ENCODE measurements at places on chromosomes 13 and 19.

DNA sequence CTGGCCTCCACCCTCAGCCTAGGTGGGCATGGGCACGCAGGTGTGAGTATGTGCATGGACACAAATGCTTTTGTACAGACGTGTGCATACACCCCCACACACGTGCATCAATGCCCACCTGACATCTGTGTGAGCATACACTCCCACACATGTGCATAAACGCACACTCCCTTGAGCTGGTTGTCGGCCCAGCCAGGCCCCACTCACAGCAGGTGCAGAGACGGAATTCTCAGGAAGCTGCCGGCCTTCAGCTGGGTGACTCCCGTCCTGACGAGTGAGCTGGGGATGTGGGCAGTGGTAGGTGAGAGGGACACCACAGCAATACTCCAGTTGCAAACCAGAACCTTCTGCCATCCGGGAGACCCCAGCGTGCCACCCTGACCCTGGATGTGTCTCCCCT is 1.0 kb downstream of the LGI4 start:
- no peak for DNase-seq

DNA sequence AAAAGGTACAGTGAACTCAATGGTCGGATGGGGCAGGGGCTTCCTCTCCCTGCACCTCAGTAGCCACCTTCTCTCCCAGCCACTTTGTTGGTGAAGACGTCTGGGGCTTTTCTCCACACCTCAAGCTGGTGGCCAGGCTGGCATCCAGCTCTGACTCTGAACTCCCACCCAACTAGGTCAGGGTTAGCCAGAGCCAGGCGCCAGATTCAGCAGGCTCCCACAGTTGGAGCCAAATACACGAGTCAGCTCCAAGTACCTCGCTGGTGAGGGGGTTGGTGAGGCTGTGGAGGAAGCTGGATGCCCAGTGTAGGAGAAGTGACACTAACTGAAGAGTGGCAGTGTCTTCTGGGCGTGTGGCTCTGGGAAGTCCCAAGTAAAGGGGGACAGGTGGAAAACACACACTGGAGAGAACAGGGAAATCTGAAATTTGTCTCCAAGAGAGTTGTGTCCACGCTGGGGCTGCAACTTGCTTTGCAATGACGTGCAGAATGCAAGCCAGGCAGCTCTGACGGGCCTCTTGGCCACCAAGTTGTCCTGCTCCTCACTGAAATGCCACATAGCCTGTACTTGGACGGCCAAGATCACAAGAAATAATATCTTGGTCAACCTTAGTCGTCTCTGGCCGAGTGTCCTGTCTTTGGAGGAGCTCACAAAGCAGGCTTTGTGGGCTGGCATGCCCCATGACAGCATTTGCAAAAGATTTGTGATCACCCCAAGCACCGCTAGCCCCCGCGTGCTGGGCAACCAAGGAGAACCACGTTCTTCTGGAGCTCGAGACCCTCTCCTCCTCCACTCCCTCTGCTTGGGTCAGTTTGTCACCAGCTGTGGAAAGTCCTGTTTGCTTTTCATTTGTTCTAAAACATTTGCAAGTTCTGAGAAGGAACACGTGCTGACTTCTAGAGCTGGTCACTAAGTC is 18.1 kb downstream of the SLC7A1 start:
- DNase-seq = no peak

GRCh38 chr13:50130123-50130946 is 115.1 kb downstream of the KCNRG start:
- DNase-seq = peak; percentile 56

- DNase-seq = peak; percentile 50
Measured at GRCh38 chr13:98143601-98144026, 720 bp downstream of the FARP1 start.

DNA sequence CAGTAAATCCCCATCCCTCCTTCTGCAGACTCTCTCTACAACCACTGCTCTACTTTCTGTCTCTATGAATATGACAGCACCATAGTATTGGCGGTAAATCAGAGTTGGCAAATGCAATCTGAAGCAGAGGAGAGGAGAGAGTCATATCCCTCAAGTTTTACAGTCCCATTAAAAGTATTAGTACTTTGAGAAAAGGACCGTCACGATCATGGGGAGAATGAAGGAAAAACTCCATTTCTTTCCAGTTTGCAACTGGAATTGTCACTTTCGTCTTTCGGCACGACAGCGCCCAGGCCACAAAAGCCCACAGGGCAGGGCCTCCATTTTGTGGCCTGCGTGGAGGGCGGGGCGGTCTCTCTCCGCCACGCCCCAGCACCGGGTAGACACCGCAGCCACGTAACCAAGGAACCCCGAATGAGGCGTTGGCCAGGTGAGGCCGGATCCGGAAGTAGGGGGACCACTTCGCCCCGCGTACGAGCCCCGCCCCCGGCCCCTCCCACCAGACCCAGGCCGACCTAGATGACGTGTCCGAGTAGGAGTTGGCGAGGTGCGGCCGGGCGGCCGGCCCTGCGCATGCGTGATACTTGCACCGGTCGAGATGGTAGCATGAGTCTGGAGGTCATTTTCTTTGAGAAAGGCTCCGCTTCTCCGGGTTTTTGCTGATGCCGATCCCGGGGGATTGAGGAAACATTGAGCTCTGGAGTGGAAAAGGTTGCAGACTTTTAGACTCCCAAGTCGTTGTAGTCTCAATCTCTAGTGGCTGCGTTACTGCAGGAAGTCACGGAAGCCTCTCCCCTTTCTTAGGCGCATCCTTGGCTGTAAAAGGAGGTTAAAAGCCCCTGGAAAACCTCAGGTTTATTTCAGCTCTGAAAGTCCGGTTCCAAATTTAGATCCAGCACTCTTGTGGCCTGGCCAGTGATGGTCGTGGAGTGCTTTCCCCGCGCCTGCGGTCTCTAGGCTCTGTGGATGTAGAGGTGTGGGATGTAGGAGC is 2.8 kb upstream of the TM9SF2 start:
- DNase-seq = peak; percentile 98

GRCh38 chr19:35329323-35329722 is 336 bp downstream of the CD22 start:
- no peak for DNase-seq

DNA sequence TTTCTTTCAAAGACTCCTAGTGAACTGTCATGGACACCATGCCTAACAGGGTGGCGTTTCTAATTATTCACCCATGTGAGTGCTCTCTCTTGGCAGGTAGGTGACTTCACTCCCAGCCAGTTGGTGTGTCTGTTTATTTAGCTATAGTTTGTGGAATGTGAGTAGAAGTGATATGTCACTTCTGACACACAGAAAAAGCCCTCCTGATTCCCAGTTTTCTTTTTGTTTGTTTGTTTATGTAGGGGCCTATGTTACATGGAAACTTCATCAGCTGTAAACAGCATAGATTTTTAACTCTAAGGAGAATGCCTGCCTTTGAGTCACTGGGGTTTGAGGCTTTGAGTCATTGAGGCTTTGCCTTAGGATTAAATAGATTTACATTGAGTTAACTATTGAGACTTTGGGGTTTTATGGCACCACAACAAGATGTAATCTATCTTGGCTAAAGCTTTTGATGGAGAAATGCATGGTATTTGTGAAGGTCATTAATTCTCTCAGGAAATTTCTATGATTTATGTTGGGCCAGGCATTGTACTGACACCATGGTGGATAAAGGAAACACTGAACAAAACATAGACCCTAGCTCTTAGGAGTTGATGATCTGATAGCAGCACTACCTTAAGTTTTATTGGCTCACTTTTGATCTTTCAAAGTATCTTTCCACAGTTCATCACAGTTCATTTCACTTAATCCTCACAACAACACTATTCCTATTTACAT is 45.3 kb downstream of the UFM1 start:
- DNase-seq = no peak

DNA sequence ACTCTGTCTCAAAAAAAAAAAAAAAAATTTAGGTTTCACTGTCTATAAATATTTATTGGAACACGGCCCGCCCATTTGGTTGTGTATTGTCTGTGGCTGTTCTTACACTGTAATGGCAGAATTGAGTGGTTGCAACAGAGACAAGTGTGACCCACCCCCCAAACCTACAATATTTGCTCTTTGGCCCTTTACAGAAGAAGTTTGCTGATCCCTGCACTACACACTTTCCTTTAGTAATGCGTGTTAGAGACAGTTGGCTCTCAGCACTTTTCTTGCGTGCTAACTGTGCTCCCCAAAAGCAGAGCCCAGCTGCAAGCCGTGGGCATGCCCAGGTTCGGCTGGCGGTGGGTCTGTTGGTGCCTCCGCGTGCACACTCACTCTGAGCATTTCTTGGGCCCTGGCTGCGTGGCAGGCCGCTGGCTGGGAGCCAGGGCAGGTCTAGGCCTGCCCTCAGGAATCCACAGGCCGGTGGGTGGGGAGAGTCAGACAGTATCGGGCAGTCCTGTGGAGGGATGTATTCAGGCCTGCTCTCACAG is 72.6 kb downstream of the SIPA1L3 start:
- DNase-seq = no peak

GRCh38 chr19:31139871-31140505 is 209.2 kb downstream of the TSHZ3 start:
- DNase-seq = no peak

- no peak for DNase-seq
Measured at GRCh38 chr19:46579361-46579879, 21.7 kb upstream of the CALM3 start.

DNA sequence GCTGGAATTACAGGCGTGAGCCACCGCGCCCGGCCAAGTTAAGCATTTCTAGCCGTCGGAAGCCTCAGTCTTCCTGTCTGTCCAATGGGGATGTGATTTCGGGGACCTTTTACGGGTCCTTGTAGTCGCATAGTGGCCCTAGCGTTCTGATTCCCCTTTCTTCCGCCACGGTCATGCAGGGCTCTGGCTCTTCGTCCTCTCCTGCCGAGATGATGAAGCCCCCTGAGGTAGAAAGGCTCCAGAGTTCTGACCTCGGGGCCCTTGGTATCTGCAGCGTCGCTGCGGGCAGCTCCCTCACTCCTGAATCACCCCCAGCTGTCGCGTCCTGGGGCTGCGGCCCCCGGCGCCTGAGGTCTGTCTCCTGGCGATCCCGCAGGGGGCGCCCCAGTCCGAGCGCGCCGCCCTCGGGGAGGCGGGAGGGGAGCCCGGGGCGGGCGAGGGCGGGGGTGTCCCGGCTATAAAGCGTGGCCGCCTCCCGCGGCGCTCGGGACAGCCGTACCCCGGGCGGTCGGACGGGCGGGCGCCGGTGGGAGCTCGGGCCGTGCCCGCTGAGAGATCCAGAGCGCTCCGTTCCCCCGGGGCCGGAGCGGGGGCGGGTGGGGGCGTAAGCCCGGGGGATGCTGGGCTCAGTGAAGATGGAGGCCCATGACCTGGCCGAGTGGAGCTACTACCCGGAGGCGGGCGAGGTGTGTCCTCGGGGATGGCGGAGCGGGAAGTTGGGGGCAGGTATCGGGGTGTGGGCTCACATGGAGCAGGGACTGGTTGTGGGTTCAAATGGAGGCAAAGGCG is at the start of gene FOXA3:
Gene FOXA3, plus strand, starts transcription at position 487 of the 789 bp plus-strand sequence. Its CDS starts 131 bp downstream, at position 618.
- peak; percentile 51 for DNase-seq

DNA sequence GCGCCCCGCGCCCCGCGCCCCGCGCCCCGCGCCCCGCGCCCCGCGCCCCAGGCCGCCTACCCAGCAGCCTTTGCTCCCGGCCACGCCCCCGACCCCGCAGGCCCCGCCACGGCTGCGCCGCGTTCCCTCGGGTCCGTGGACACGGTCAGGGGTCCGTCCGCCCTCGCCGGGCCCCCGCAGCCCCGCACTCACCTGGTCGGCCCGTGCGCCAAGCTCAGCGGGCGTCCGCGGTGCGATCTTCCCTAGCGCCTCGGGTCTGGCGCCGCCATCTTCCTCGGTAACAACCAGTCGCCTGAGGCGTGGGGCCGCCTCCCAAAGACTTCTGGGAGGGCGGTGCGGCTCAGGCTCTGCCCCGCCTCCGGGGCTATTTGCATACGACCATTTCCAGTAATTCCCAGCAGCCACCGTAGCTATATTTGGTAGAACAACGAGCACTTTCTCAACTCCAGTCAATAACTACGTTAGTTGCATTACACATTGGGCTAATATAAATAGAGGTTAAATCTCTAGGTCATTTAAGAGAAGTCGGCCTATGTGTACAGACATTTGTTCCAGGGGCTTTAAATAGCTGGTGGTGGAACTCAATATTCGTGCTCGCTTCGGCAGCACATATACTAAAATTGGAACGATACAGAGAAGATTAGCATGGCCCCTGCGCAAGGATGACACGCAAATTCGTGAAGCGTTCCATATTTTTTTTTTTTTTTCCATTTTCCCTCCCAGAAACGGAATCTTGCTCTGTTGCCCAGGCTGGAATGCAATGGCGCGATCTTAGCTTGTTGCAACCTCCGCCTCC is at the start of the genes MED16 and RNU6-9:
Gene MED16, minus strand, starts transcription at position 294 of the 796 bp plus-strand sequence. CDS start 2,056 bp downstream, outside the sequence.
Gene RNU6-9, plus strand, starts transcription at position 591 of the 796 bp plus-strand sequence.
- peak; percentile 95 for DNase-seq

DNA sequence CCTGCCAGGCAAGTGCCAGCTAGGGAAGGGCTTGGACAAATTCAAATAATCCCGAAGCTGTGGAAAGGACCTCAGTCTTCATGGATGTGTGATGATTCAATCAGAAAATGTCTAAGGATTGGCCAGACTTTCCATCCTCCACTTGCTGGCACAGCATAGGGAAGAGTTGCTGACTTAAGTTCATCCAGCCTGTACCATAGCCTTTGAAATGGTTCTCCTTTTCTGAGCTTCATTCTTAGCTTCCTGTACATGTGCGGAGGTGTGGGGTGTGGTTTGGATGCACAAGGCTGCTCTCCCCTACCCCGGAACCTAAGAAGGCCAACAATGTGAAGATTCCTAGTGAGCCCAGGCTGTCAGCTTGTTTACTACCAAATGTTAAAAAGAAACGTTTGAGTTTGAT is 959 bp upstream of the IGFL3 start:
- no peak for DNase-seq

- no peak for DNase-seq
Measured at GRCh38 chr19:19139876-19140229, 1.6 kb upstream of the TMEM161A start.

DNA sequence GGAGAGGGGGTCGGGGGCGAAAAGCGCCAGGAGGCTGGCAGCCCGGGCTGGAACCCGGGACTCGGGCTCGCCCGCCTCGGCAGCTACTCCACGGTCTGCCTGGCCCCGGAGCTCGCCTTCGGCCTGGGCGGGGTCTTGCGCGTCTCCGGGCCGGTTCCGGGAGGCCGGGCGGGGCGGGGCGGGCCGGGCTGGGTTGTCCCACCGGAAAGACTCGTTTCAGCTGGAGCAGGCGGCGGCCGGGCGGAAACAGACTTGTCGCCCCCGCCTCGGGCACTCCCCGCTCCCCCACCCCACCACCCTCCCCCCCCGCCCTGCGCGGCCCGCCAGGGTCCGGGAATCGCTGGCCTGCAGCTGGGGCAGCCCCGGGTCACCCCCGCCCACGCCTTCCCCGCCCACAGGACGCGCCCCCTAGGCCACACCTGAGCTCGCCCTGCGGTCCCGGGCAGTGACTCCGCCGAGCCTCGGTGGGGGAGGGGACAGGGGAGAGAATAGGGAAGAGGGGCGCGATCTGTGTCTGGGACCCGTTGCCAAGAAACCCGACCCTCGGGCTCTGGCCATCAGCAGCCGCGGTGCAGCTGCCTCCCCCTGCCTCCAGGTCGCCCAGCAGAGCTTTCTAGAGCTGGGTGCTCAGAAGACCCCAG is 109.4 kb downstream of the KCTD15 start:
- DNase-seq = peak; percentile 77

GRCh38 chr13:110576070-110576394 is 14.5 kb upstream of the RAB20 start:
- DNase-seq = no peak
